Activated naive CD4-positive, alpha-beta T cell treated with anti-CD3 and anti-CD28 coated beads, Interleukin-2, amount 50 U/mL, for 72 hours (primary cell): ENCODE measurements at places on chromosomes 16 and 17.

DNA sequence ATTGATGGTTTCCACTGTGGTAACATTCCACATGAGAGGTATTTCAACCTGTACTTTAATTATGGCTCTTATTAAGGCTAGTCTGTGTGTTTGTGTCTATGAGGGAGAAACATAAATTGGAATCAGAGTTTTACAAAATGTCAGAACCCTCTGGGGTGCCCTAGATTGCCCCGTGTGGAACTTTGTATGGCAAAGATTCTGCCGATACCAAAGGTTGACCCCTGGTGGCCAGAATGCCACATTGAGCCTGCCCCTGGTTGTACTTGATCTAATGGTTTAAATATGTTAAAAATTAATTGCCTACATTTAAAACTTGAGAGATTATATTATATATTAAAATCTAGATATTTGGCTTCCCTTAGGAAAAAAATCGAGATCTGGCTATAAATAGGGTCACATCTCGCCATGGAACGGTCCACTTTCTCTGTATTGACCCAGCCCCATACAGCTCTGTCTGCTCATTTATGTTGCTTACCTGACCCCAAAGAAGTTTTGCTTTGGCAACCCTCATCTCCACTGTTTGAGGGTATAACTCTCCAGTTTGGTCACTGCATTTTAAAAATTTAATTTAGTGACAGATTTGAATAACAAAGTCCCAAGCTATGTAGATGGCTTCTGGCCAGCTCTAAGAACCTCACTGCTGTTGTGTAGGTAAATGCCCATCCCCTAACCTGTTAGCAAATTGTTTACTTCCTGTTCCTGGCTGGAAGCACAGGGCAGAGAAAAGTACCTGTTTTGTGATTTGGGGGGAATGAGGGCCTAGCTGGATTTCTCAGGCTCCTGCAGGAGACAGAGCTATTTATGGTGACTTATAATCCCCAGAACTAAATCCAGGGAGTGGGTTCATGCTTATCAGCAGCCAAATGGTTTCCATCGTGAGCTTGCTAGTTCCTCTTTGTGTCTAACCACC is 95.0 kb downstream of the PLCG2 start:
- DNase-seq, result no peak

- peak; percentile 81 for DNase-seq
These were observed 44.3 kb downstream of the TBC1D16 start for GRCh38 chr17:79991140-79991923.

- no peak for DNase-seq
These were observed 14.7 kb downstream of the AOC3 start for GRCh38 chr17:42865638-42866094.

DNA sequence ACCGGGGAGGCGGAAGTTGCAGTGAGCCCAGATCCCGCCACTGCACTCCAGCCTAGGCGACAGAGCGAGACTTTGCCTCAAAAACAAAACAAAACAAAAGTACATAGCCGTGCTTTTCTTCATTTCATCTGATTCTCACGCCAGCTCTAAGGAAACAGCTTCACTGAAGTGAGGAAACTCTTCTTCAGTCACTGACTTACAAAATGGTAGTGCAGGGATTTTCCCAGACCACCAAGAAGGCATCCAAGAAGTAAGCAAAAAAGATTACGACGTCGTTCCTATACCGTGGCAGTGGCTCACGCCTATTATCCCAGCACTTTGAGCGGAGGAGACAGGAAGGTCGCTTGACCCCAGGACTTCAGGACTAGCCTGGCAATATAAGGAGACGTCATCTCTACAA is 40.4 kb upstream of the SLFN13 start:
- DNase-seq, result no peak

- DNase-seq, result no peak
These were observed 180.2 kb upstream of the CACNG5 start for GRCh38 chr17:66654764-66655163.

DNA sequence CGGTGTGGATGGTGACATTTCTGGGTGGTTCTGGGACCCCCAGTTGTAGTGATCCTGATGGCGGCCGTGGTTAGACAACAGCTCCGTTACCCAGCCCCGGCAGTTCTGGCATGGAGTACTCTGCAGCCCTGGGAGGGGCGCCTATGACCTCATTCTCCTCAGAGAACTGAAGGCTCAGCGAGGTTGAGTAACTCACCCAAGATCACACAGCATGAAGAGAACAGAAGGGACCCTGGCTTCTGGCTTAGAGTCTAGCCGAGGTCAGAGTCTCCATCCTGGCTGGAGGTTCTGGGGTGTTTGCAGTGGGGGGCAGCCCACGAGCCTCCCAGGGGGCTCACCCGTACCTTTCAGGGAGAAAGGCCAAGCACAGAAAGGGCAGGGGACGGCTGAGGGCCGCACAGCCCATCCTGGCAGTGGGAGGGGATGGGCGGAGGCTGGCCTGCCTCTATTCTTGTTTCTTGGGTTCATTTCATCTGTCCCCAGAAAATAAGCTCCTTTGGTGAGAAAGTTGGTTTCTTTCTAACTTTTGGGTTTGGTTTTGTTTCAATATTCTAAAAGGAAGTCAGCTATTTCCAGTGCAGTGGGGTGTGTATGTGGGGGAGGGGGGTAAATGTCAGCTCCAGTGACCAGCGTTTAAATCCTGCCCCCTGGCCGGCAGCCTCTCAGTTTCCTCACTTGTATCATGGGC is 13.2 kb downstream of the ZFPM1 start:
- DNase-seq, result no peak

- DNase-seq, result no peak
These were observed 27.9 kb downstream of the SREBF1 start for GRCh38 chr17:17808706-17809432.

DNA sequence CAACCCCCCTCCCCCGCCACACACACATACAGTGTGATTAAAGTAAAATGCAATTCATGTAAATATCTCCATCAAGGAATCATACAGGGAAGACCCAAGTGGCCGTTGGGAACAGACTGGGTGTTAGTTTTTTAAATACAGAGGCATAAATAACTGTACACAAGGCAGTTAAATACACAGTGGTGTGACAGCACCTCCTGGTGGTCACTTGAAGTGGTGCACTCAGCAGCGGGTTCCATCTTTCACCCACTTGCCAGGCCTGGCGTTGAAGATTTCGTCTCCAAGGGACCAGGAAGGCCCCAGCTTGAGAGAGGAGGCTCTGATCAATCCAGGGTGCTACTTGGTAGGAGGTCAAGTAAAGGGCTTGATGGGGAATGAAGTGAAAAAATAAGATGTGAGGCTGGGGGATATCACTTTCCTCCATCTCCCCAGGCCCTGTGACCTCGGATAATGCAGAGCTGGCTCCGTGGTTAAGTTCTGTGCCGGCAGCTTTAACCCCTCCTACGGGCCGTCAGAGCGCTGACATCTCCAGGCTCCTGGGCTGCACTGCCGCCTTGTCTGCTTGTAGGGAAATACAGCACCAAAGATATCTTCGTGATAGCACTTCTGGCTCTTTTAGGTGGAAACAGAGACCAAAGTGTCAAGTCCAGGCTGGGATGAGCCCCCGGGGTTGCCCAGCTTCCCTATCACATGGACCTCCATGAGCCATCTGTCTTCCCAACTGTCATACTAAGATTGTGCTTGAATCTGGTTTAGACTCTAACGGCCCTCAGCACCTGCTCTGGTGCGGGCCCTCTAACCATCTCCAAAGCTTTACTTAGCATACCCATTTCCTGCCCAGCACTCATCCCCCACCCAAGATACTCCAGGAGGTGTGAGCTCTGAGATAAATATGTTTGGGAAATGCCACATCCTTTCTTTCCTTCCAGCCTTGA is 20.7 kb downstream of the LGALS9 start:
- DNase-seq, result no peak

GRCh38 chr16:3158026-3158509 is 23.2 kb downstream of the ZNF213 start:
- DNase-seq, result no peak

- no peak for DNase-seq
These were observed 731 bp upstream of the MKS1 start for GRCh38 chr17:58219789-58220183.

DNA sequence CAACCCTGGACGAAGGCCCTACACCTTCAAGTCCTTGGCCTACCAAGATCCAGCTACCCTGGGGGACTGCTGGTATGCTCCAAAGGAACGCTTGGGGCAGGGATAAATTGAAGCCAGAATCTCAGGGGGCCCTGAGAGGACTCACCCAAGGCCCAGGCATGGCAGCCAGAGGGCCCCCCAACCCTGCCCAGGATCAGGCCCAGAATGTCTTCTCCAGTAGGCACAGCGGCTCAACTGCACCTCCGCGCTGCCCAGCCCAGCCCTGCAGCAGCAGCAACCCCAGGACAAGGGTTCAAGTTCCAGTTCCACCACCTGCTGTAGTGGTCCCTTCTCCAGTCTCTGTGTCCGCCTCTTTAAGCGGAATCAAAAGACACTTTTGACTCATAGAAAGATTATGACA is 2.2 kb downstream of the TFAP4 start:
- no peak for DNase-seq

- no peak for DNase-seq
These were observed 63.9 kb downstream of the MYO1D start for GRCh38 chr17:32813021-32813420.

- DNase-seq, result no peak
These were observed 74.7 kb downstream of the CDH13 start for GRCh38 chr16:82701442-82701955.

- DNase-seq, result no peak
These were observed 70.5 kb downstream of the DNAH17 start for GRCh38 chr17:78506454-78507309.

GRCh38 chr17:8126491-8127066 is 2.7 kb upstream of the HES7 start:
- peak; percentile 60 for DNase-seq

- no peak for DNase-seq
These were observed 42.4 kb downstream of the NXPH3 start for GRCh38 chr17:49618028-49618611.

DNA sequence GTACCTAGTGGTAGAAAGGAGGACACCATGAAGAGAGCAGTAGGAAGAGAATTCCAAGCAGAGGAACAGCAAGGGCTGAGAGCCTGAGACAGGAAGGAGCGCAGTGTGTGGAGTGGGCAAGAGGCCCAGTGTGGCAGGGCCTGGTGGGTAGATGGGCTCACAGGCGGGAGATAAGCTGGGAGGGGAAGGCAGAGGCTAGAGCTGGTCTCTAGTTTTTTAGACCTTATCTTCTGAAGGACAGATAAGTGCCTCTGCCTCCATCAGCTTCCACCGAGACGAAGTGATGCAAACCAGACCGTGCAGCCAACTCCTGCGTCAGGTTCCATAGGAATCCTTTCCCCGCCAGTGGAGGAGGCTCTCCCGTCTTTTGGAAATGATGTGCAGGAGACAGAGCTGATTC is 33.6 kb downstream of the CDH1 start:
- no peak for DNase-seq

DNA sequence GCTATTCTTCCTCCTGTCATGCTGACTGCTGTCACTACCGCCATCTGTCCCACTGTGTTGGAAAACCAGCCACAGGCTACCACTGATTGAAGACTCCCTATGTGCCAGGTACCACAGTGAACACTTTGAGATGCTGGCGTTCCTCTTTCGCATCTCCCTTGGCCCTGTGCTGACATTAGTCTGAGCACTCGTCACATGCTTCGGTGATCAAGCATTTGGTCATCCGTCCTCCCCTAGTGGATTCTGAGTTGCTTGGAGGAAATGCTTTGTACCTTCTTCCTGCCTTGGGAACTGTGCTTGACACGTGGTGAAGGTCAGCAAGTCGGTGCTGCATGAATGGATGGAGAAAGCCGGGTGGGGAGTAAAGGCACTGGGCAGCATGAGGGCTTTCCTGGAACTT is 260.1 kb downstream of the SNX29 start:
- no peak for DNase-seq

GRCh38 chr16:8168016-8168415 is 422.3 kb downstream of the TMEM114 start:
- no peak for DNase-seq

DNA sequence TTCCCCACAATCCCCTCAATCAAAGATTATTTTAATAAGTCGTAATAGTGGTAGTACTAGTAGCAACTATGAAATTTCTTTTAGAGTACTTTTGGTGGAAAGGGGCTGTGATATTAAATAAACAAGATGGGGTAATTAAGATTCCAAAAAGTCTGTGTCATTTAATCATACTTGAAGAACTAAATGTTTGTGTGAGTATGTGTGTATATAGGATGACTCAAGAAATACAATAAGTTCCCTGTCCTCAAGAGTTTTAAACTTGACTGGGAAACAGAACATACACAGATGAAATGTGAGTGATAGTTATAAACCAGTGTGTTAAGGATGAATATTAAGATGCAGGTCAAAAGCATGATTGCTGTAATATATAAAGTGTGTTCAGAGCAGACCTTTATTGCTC is 2.3 kb downstream of the ALDH3A2 start:
- DNase-seq, result no peak

DNA sequence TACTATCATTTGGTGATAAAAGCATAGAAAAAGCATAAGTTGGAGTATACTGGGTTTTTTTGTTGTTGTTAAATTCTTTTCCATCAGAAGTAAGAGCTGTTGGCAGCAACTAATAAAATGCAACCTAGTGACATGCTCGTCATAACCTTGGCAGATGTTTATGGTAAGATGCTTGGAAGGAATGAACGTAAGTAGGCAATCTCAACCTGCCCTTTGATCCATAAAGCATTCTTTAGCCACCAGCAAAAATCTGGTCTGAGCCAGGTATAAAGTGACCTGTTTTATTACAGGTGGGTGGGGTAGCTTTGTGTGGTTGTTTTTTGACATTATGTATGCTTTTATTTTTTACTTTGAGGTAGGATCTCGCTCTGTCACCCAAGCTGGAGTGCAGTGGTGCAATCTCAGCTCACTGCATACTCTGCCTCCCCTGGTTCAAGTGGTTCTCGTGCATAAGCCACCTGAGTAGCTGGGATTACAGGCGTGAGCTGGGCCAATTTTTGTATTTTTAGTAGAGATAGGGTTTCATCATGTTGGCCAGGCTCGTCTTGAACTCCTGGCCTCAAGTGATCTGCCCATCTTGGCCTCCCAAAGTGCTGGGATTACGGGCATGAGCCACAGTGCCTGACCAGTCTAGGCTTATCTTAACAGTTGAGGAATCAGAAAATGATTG is 22.0 kb downstream of the WSB1 start:
- no peak for DNase-seq

DNA sequence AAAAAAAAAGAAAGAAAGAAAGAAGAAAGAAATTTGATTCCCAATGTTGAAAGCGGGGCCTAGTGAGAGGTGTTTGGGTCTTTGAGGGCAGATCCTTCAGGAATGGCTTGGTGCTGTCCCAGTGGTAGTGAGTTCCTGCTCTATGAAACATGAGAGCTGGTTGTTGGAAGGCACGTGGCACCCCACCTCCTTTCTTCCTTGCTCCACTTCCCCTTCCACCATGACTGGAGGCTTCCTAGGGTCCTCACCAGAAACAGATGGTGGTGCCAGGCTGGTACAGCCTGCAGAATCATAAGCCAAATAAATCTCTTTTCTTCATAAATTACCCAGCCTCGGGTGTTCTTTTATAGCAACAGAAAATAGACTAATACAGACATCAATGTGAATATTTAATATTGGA is 147.3 kb upstream of the KCNJ18 start:
- DNase-seq, result no peak

- DNase-seq, result peak; percentile 63
These were observed 11.0 kb downstream of the HEXIM2 start for GRCh38 chr17:45172541-45173286.
